ENCODE measurements at places on chromosomes 7 and 10.

GRCh38 chr10:133009218-133009950, 67.0 kb upstream of the CFAP46 start:
- DNase-seq = no peak

GRCh38 chr7:129530795-129531391, 28.6 kb downstream of the SMKR1 start:
- DNase-seq = peak; percentile 56

DNA sequence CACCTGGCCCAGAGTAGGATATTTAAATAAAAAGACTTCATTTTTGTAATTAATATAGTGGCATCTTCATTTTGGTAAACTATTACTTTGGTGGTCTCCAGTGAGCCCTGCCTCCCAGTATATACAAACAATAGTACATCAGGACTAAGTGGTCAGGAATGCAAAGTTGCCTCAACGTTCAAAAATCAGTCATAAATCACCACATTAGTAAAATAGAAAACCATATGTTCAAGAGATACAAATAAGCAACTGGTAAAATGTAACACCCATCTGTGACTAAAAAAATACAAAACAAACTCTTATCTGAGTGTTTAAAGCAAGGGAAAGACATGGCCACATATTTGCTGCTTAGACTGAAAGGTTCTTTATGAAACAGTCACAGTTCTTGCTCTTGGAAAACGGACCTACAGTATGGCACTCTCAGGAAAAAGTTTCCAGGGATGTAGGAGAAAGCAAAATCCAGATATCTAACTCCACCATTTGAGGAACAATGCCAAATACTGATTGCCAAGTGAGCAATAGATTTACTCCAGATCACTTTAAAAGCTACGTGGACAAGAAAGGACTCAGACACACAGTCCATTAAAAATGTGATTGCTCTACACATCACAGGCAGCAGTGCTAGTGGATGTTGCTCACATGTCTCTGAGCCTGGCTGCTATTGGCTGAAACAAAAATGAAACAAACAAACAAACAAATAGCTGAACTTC, 15.1 kb upstream of the RHOBTB1 start:
- peak; percentile 57 for DNase-seq

- no peak for DNase-seq
Measured at GRCh38 chr7:151570366-151570915, 50.7 kb upstream of the RHEB start.

DNA sequence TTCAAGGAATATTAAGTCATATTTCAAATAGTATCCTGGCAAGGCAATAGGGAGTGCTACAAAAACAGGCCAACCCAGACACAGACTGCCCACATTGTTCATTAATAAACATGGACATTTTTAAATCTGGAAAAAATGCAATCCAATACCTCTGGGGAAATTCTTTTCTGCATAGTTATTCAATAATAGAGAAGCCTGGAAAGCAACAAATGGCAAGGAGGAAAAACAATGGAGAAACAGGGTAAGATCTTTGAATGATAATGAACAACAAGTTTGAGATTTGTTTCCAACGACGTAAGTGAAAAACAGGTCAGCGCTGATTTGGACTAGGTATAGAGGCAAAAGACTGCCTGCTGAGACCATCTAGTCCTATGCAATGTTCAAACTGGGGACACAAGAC, 44.7 kb upstream of the ZNF800 start:
- DNase-seq = no peak

- no peak for DNase-seq
Measured at GRCh38 chr10:28220811-28221210, 82.1 kb downstream of the MPP7 start.

GRCh38 chr7:157650801-157651200, 314.0 kb downstream of the DNAJB6 start:
- no peak for DNase-seq
